ENCODE measurements at places on chromosomes 3 and 15.

- DNase-seq: no peak
Measured at GRCh38 chr3:133054586-133054985, 16.4 kb downstream of the TMEM108 start.

DNA sequence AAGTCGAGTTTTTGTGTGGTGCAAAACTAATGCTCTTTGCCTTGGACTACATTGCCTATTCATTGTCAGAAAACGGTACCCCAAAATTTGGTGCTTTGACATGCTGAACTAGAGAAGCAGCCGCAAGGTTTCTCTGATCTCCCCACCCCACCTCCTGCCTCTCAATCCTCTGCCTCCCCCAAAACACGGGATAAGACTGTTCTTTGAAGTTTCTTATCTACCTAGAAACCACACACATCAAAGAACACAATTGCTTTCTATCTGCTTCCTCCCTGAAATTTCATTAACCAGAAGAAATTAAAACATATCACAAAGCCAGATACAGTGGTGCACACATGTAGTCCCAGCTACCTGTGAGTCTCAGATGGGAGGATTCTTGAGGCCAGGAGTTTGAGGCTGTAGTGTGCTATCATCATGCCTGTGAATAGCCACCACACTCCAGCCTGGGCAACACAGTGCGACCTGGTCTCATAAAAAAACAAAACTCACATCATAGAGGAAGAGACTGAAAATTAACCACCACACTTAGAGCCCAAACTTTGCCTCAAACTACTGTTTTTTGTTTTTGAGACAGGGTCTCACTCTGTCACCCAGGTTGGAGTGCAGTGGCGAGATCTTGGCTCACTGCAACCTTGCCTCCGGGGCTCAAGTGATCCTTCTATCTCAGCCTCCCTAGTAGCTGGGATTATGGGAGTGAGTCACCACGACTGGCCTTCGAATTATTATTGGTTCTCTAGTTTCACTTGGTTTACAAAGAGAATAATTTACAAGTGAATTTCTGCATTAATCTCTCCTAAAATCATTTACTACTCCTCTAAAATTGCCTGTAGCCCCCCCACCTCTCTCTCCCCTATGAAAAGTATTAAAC lies 2.7 kb upstream of the PCNP start:
- no peak for DNase-seq

GRCh38 chr3:138060792-138061191 lies 50.8 kb downstream of the CLDN18 start:
- no peak for DNase-seq

DNA sequence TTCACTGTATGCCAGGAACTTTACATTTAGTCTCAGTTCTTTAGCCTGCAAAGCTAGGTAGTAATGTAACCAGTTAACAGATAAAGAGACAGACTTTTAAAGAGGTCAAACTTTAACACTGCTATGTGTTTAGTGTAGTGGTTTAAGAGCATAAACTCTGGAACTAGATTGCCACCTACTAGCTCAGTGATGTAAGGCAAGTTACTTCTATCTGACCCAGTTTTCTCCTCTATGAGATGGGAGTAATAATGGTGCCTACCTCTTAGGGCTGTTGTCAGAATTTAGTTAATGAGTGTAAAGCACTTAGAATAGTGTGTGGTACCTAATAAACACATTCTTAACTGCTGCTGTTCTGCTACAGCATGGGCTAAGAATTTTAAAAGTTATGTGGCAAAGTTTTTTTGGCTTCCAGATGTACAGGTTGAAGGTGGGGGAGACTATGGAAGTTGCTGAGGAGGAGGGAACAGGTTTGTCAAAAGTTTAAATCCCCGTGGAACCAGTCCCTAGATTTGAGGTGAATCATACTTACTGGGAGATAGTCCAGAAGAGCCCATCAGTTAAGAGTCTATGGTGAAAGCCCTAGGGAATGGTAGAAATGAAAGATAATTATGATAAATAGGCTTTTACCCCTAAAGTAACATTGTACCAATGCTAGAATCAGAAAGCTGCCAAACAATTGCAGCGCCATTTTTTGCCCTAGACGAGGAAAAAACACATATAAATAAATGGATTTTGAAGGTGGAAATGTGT lies 13.9 kb downstream of the TSC22D2 start:
- no peak for DNase-seq

DNA sequence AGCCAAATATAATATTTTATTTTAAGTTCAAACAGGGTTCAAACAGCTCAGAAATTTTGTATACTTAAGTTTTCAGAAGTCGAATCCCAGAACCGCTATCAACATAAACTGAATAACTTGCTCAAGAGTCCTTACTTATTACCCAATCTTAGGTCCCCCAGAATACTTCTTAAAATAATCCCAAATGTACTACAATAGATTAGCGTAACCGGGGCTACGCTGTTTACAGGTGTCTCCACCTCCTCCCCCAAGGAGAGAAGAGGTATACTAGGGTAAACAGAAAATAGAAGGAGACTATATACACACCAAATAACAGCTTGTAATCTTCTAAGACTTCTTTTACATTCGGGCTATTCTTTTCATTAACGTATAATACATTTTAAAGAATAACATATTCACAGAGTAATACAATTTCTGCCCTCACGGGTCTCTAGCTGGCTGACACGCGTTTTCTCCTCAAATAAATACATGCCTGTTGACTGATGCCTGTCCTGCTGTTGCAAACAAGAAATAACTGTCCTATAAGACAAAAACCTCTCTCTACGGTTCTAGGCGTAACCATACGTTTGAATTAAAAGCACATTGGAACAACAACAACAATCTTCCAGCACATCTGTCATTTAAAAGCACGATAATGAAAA lies 1.3 kb downstream of the DENND4A start:
- no peak for DNase-seq

Data from CD4-positive, alpha-beta T cell treated with Interleukin-1 beta for 1 hour (primary cell).